ENCODE measurements at places on chromosomes 4 and X.

DNA sequence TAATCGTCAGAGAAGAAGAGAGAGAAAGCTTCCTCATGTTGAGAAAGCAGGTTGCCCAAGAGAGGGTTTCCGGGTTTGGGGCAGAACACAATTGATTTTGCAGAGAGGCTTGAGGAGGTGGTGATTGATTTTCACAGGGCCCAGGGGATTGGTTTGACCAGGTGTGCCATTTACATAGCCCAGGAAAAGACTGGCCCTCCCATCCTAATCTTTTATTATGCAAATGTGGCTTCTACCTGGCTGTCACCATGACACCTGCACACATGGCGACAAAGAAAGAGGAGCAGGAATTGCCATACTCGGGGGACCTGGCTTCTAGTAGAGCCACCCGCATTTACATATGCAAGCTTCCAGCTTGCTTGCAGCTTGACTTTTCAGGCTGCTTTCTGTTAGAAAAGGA, 405.3 kb downstream of the PPP4R3C start:
- DNase-seq = no peak

GRCh38 chr4:110268352-110268751, 69.9 kb upstream of the ELOVL6 start:
- DNase-seq = no peak

DNA sequence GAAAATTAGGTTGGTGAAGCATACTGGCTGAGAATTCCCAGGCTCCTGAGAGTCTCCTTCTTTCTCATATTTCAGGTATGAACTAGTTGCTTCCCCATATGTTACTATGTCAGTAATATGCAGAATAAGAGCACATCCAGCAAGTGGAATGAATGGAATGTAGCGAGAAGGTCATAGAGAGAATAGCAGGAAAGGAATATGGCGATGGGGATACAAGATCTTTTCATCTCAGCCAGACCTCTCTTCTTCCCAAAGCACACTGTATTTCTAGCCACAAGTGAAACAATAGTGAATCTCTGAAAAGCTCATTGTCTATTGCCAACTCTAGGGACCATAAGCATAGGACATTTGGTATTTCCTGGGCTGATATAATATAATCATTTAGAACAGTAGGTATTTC, 54.6 kb upstream of the MMAA start:
- DNase-seq = no peak

- DNase-seq = no peak
These were observed 90.8 kb downstream of the NAA11 start for GRCh38 chr4:79235095-79235494.

DNA sequence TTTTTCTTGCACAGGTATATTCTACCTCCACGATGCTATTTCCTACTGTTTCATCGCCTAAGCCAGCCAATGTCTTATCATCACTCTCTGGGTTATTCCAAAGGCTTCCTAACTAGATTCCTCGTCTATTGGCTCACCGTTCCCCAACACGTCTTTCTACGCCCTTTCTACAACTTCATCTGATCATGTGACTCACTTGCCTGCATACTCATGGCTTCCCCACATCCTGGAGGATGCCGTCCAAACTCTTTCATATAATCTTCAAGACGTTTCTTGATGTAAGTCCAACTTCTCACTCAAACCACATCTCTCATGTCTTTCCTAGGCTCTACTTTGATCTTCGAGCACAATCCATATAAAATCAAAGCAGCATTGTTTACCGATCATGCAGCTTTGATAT, 322.0 kb upstream of the PPARGC1A start:
- no peak for DNase-seq

DNA sequence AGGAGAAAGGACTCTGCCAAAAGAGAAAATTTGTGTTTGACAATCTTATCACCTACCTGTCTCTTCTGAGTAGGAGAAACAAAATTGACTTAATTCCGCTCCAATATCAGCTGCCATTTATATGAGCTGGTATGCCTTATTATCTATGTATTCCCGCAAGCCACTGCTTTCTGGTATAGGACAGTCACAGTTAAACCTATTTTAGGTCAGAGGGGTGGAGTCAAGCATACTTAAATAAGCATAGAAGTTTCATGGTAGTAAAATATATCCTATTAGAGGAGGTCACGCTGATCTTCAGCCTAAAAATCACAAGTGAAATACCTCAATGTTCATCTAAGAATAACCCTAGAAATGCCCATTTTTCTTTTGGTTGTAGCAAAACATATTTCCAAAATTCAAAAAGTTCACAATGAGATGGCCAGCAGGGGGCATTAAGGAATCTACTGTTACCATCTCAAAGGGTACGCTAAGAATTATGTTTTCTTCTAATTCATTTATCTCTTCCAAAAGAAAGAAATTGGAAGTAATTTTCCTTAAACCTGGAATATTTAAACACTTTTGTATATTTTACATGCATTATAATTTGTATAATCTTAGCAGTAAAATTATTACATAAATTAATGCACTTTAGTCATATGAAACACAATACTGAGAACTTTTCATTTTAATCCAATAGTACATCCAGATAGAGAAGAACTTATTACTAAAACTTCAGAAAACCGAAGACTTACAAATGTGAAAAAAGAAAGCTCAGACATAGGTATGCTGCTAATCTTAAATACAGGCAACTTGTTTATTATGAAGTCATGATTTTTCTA, 10.5 kb downstream of the PPAT start:
- DNase-seq = no peak

DNA sequence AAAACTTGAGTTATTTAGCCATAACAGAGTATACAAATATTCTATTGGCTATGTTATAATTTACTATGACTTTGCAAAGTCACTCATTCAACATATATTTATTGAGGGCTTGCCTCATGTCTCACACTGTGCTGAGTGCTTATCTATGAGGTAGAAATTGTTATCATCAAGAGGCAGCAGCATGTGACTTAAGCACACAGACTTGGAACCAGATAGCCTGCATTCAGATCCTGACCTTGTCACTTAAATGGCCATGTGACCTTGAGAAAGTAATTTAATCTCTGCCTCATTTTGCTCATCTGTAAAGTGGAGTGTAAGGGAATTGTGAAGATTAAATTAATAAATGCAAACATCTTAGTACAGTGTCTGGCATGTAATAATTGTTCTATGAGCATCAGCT, 10.1 kb upstream of the EXOSC9 start:
- DNase-seq = no peak

DNA sequence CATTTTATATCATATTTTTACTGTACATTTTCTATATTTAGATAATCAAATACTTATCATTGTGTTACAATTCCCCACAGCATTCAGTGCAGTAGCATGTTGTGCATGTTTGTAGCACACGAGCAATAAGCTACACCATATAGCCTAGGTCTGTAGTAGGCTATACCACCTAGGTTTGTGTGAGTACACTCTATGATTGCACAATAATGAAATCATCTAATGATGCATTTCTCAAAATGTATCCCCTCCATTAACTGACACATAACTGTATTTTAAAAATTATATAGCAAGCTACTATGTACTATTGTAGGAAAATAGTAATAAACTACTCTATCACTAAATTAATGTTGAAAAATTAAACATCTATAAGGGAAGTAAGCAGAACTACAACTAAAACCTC, 518.4 kb upstream of the PABPC4L start:
- no peak for DNase-seq
